ENCODE measurements at places on chromosomes 16 and 17.
A peak's percentile ranks its signal among the peaks of the same experiment; 100 is the strongest.

GRCh38 chr16:1809281-1809801 lies 15.8 kb upstream of the IGFALS start:
- no peak for DNase-seq

DNA sequence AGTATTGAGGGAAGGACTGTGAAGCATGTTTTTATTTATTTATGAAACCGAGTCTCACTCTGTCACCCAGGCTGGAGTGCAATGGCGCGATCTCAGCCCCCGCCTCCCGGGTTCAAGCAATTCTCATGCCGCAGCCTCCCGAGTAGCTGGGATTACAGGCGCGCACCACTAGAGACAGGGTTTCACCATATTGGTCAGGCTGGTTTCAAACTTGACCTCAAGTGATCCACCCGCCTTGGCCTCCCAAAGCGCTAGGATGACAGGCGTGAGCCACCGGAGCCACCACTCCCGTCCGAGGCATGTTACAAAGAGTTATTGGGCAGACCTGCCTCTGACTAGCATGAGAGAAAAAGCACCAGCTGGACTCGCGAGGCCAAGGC lies 3.1 kb downstream of the MRPL12 start:
- no peak for DNase-seq

DNA sequence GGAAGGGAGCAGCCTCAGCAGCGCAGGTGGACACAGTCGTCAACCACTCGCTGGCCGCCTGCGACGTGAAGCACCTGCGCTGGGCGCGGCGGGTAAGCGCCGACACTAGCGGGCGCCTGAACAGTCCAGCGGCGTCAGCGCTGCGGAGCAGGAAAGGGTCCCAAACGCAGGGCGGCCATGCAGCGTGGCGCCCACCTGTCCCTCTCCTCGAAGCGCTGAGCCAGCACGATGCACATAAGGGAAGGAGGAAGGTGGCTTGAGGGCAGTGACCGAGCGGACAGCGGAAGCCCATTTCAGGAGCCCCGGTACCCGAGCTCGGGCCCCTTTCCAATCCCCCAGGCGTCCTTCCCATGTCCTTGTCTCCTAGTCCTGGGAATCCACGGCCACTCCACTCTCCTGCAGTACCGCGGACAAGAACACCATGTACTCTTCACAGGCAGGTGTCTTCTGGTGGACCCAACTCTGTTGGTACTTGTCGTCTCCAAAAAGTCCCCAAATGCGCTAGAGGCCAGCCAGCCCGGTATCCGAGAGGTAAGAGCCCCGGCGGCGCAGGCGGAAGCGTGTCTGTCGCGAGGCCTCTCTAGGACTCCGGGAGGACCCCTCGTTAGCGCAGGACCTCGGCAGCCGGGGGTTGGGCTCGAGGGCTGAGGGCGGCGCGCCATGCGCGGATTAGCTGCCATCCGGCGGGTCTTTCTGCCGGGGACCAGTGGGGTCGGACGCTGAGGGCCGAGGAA lies 14.4 kb downstream of the ZNF232 start:
- no peak for DNase-seq

DNA sequence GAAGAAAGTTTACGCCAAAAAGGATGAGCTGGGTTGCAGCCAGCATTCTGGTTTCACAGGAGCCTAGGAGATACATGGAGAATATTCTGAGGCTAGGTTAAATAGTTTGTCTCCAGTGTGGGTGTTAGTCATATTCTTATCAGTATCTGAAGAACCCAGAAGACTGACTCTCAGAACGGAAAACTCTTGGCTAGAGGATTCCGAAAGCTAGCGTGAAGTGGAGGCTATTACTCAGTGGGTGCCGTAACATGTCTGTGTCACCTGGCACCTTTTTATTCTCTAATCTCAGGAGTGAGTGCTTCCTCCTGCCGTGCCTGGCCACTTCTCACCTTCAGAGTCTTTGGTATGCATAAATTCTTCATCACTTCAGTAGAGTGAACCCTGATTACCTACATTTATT lies 199.5 kb downstream of the WWOX start:
- no peak for DNase-seq

- no peak for DNase-seq
These were observed 32.5 kb downstream of the WIPF2 start for GRCh38 chr17:40251576-40251975.

DNA sequence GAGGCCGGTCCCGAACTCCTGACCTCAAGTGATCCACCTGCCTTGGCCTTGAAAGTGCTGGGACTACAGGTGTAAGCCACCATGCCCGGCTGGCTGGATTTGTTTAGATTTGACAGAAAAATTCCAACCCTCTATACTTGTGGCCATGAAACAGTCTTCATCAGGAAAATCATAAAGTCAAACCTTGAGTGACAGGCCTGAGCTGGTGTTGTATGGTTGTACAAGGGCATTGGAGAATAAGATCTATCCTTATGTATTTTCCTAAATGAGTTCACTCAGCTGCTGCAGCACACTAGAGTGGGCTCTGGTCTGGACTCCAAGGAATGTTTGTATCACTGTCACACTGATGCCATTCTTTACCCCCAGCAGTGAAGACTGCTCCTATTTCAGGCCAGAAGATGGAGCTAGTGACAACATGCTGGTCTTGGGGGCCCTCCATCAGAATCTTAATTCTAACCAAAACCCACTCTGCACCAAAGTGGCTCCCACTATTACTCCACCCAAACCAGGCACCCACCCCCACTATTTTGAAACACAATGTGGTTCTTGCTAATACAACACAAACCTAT lies 27.4 kb downstream of the SNX11 start:
- no peak for DNase-seq

- DNase-seq, result peak; percentile 54
These were observed 45.6 kb upstream of the HOXB9 start for GRCh38 chr17:48671697-48672171.

- no peak for DNase-seq
These were observed 174.8 kb downstream of the UTP18 start for GRCh38 chr17:51435171-51435552.

- DNase-seq, result no peak
These were observed 19.0 kb downstream of the MEAK7 start for GRCh38 chr16:84485255-84486010.

DNA sequence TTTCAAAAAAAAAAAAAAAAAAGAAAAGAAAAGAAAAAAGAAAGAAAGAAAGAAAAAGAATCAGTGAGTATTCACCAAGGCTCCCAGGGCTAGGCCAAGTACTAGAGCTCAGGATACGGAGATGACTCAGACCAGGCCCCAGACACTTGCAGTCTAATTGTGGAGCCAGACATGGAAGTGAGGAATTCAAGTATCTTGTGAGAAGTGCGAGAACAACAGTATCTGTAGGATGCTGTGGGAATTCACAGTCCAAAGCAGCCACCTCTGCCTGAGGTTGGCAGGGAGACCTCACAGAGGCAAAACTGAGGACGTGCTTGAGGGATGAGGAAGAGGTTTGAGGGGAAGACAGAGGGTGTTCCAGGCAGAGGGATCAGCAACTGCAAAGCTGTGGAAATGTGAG lies 14.0 kb upstream of the ALDOA start:
- DNase-seq, result no peak

- DNase-seq, result peak; percentile 21
These were observed 14.1 kb upstream of the TNS4 start for GRCh38 chr17:40515491-40516041.

DNA sequence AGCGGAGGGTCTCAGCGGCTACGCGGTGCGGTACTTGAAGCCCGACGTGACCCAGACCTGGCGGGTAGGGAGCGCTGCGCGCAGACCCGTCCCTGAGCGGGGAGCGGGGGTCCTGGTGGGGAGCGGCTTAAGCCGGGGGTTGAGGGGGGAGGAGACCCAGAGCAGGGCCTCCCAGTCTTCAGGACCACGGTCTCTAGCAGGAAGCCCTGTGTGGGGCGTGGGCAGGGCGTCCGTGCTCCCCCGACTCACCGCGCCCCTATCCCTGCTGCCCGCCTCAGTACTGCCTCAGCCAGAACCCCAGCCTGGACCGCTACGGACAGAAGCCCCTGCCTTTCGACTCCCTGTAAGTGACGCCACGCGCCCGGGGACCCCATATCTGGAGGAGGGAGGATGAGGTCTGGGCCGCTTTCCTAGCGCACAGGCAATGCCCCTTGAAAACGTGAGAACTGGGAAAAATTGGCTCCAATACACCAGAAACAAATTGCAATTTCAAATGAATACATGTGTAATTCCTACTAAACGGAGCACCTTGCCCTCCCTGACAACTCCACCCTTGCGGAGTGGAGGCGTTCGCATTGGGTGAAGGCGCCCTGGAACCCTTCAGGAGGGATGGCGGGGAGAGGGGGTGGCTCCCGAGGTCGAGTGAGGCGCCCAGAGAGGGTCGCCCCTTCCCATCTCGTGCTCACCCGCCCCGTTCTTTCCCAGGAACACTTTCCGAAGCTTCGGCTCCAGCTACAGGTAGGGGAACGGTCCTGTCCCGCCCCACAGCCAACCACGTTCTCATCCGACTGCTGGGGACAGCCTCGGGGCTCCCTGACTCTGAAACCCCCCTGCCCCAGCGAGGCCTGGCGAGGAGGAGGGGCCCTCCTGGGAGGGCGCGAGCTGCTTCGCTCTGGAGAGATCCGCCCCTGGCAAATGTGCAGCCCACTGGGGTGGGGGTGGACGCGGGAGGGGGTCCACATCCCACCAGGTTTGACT lies 14.6 kb upstream of the CNGB1 start:
- no peak for DNase-seq

- DNase-seq, result no peak
These were observed 136.1 kb downstream of the RAB11FIP4 start for GRCh38 chr17:31527606-31528005.
